ENCODE measurements at places on chromosomes 16 and 17.

DNA sequence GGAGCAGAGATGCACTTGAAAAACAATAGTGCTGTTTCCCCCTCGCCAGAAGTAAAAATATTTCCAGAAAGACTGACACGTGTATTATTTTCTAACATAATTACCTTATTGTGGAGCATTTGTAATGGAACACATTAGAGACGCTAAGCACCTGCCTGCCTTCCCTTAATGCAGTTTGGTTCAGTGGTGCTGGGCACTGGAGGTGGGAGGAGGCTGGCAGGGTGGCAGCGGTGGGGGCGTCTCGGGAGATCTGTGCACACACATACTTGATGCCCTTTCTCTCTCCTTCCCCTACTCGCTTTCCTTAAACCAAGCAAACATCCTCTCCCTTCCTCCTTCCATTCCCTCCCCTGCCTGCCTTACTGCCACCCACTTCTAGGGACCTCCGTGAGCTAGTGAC lies 156.6 kb upstream of the SDK2 start:
- no peak for DNase-seq

DNA sequence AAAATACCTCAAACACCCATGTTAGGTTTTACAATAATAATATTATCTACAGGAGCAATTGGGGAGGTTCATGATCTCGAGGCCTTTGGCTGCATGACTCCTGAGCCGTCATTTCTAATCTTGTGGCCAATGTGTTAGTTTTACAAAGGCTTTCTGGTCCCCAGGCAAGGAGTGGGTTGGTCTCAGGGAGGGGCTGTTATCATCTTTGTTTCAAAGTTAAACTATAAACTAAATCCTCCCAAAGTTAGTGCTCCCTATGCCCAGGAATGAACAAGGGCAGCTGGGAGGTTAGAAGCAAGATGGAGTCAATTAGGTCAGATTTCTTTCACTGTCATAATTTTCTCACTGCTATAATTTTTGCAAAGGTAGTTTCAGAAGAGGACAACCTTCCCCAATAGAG lies 9.1 kb upstream of the CCL5 start:
- no peak for DNase-seq

GRCh38 chr17:3571043-3571900 lies 13.7 kb upstream of the TRPV3 start:
- DNase-seq, result no peak

DNA sequence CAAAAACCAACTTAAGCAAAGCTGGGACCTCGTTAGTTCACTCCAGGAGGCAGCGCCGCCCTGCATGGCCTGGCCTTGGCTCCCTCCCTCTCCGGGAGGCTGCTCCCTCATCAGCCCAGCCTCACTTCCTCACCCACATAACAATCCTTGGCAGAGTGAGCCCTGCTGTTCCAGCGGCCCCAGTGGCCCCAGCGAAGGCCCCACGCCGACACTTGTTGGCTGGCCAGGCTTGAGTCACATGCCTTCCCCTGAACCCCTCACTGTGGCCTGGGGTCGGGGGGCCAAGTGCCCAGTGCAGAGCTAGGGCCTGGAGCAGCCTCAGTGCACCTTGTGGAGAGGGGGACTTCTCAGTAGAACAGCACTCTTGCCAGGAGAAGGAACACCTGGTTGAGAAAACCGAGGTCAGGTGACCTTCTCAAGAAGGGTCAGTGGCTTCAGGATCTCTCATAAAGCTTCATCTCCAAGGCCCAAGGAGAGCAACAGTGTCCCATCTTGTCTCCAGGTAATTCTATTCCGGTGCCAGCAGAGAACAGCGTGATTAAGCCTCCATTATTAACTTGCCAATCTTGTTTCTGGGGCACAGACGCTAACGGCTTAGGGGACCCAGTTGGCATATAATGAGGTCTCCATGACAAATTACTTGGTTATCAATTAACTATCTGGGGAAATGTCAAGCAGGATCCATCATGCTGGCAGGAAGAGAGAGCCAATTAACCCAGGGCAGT lies 26.8 kb downstream of the ENDOV start:
- DNase-seq, result no peak

GRCh38 chr16:70419384-70420327 lies 19.2 kb downstream of the ST3GAL2 start:
- no peak for DNase-seq

DNA sequence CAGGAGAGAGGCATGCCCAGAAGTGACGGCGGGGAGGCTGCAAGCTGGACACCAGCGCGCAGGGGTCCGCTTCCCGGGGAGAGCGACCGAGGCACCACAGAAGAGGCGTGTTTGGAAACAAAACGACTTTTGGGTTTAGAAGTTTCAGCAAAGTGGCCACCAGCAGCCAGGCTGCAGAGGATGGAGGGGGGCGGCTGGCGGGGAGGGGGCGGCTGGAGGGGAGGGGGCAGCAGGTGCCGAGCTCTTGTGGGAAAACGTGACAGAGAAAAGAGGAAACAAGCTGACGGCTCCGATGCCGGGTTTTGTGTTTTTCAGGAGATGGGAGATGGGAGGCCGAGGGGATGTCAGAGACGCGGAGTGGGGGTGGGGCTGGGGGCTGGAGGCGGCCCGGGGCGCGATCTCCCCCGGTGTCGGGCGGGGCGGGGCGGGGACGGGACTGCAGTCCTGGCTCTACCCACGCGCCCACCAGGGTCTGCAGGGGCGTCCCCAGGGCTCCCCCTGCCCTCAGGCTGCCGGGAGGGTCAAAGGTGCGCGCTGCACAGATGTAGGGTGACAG lies 32.1 kb upstream of the RPH3AL start:
- no peak for DNase-seq
